ENCODE measurements at places on chromosomes 5 and 9.
A peak's percentile ranks its signal among the peaks of the same experiment; 100 is the strongest.

GRCh38 chr9:105070176-105070575, 142.2 kb upstream of the ABCA1 start:
- no peak for DNase-seq

DNA sequence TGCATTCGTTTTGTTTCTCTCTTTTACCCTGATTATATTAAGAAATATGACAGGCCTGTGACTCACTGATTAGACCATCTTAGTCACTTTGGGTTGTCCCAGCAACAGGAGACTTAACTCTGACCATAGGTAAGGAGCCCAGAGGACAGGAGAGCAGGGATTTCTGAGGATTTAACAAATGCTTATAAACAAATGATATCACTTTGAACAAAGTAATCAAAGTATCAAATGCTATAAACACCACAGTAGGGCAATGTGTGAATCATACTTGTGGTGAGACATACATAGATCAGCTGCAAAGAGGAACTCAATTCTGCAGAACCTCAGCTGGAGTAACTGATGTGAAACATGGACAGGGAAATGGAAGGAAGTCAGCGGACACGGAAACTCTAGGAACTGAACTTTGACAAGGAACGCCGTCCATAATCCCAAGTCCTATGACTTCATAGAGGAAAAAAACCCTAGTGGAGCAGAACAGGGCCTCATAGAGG, 190.6 kb upstream of the MSX2 start:
- peak; percentile 83 for DNase-seq

DNA sequence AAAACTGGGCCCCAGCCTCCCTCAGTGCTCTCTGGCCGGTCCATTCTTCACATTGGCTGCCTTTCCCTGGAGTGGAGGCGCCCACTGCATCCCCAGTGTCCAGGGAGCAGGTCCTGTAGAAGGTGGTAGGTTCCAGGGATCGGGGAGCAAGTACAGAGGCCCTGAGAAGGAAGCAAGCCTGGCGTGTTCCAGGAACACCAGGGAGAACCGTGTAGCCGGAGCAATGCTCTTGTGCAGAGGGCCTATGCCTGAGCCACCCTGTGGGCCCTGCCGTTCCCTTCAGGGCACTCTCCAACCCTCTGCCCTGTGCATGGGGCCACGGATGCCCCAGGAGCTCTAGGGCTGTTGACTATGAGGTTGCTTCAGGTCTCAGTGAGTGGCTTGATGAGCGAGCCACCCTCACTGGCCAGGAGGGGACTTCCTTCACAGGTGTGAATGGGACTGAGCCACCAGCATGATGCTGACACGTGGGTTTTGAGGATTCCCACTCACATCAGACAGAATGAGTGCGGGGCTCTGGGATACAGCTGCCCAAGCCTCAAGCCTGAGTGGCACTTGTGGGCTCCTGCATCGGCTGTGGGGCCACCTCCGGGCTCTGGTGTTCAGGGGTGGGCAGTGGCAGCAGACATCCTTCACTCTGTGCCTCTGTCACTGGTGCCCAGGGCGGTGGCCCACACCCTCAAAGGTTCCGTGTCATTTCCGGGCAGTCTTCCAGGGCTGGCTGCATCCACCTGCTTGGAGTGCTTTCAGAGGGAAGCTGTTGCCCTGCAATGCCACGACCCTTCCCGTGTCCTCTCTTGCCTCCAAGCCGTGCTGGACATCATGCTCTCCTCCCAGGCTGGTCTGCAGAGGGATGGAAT, 54.4 kb downstream of the ADAMTS2 start:
- DNase-seq: no peak

GRCh38 chr9:6502399-6502798, 89.4 kb downstream of the UHRF2 start:
- no peak for DNase-seq

DNA sequence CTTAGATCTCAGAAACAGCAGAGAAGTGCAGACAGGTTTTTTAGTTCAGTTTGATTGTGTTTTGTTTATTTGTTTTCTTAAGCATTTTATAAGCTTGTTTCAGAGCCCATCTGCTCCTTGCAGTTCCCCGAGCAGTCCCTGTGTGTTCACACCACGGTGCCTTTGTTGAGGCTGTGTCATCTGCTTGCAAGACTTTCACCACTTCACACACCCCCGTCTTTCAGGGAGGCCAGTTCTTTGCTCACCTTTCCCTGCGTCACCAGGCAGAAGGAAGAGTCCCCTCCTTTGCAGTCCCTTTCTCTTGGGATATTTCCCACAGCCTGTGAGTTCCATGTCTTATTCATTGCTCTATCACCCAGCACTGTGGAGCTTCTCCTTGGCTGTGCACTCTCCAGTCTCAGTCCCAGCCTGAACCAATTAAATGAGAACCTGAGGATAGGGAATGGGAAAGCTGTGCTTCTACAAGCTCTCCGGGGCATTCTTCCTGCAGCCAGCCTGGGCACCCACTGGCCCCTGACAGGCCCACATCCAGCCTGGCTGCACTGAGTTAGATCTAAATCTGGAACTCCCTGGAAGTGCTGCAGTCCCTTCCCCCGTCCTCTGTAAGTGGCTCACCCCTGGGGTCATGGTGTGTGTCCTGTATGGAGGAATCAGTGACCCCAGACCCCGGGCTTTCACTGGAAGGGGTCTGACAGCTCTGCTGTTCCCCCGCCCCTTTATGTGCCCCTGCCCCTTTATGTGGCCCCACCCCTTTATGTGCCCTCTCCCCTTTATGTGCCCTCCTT, 5.5 kb downstream of the MVB12B start:
- no peak for DNase-seq

DNA sequence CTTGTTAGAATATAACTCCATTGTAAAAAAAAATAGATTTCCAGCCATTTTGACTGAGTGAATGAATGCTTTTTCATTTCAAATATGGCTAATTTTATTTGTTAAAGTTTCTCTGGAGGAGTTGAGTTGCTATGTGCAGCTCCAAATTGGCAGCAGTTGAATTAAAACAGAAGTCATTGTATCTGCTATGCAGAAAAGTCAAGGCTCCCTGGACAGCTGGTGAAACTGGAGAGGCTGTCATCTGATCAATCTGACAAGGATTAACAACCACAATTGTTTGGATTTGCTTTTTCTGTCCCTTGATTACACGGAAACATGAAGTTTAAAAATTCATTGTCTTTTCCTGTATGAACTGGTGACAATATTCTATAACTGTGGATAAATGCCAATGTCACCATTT, 713.9 kb downstream of the EFNA5 start:
- no peak for DNase-seq

All from NCI-H460 (cell line).